ENCODE measurements at places on chromosomes 3 and 15.

DNA sequence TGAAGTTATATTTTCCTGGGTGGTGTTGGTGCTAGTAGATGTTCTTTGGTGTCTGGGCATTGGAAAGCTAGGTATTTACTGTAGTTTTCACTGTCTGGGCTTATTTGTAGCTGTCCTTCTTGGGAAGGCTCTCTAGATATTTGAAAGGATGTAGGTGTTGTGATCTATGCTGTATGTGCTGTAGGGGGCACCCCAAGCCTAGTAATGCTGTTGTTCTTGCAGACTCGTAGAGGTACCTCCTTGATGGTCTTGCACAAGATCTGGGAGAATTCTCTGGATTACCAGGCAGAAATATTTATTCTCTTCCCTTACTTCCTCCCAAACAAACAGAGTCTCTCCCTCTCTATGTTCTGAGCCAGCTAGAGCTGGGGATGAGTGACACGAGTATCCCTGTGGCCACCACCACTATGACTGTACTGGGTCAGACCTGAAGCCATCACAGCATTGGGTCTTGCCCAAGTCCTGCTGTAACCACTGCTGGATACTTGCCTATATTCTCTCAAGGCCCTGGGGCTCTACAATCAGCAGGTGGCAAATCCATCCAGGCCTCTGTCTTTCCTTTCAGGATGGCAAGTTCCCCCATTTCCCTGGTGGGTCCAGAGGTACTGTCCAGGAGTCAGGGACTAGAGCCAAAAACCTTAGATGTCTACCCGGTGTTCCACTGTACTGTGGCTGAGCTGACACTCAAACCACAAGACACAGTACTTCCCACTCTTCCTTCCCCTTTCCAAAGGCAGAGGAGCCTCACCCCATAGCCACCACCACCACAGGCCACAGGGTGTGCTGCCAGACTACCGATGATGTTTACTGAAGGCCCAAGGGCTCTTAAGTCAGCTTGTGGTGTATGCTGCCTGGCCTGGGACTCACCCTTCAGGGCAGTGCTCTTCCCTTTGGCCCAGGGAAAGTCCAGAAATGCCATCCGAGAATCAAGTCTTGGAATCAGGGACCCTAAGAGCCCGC lies 195.2 kb upstream of the DPPA4 start:
- DNase-seq: peak; percentile 42

- DNase-seq: no peak
Observed at GRCh38 chr3:44939581-44940036, 36.4 kb downstream of the ZDHHC3 start.

GRCh38 chr15:79990997-79991334 lies 20.0 kb upstream of the BCL2A1 start:
- peak; percentile 20 for DNase-seq

DNA sequence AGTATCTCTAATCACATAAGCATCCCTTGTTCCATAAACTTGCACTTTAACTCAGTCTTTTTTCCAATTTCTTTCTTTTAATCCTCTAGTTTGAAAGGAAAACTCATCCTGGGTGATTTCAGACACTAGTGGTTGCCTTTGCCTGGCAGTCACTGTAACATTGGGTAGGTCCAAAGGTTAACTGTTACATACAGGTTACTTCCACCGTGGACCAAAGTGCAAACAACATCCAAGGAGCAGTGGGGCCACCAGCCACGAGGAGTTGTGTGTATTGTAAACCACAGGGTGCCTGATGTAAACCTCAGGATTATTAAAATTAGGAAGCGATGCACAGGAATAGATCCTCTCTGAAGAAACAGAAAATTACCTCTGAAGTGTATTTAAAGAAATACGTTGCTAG lies 75.0 kb downstream of the HCN4 start:
- no peak for DNase-seq

- DNase-seq: peak; percentile 68
Observed at GRCh38 chr3:58101499-58102389, 93.5 kb downstream of the FLNB start.

DNA sequence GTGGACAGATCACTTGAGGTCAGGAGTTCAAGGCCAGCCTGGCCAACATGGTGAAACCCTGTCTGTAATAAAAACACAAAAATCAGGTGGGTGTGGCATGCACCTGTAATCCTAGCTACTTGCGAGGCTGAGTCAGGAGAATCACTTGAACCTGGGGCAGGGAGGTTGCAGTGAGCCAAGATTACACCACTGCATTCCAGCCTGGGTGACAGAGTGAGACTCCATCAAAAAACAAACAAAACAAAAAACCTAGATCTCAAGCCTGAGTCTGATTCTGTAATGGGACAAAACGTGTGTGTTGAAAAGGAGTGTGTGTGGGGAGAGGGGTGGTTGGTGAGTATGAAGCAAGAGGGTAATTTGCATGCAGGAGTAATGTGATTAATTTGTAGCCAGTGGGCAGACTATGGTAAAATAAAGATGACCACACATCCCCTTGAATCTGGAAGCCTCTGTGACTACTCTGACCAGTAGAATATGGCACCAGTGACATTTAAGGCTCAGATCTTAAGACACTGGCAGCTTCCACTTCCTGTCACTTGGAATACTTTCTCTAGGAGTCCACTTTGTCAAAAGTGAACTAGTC lies 18.4 kb upstream of the OPA1 start:
- DNase-seq: no peak

GRCh38 chr3:46898321-46899150 lies 21.0 kb downstream of the PTH1R start:
- DNase-seq: no peak

GRCh38 chr3:14047027-14047426 lies 77.6 kb downstream of the CHCHD4 start:
- DNase-seq: no peak

- DNase-seq: peak; percentile 37
Observed at GRCh38 chr3:130517602-130518001, 625 bp downstream of the COL6A6 start.

DNA sequence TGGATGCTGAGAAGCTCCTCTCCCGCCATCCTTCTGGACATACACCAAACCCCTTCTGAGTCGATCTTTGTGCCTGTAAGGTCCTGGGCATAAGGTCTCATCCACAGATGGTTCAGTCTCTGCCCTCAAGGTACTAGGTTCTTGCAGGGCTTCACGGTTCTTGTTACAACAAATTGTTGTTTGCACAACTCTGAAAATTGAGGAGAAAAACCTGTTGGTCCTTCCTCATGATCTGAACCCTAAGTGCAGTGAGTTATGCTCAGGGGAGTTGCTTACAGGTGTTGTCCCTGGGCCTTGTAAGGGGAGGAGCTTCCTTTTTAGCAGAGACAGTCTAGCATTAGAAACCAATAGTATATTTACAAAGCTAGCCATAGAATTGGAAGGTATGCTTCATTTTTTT lies 15.7 kb downstream of the CDCP1 start:
- DNase-seq: no peak

DNA sequence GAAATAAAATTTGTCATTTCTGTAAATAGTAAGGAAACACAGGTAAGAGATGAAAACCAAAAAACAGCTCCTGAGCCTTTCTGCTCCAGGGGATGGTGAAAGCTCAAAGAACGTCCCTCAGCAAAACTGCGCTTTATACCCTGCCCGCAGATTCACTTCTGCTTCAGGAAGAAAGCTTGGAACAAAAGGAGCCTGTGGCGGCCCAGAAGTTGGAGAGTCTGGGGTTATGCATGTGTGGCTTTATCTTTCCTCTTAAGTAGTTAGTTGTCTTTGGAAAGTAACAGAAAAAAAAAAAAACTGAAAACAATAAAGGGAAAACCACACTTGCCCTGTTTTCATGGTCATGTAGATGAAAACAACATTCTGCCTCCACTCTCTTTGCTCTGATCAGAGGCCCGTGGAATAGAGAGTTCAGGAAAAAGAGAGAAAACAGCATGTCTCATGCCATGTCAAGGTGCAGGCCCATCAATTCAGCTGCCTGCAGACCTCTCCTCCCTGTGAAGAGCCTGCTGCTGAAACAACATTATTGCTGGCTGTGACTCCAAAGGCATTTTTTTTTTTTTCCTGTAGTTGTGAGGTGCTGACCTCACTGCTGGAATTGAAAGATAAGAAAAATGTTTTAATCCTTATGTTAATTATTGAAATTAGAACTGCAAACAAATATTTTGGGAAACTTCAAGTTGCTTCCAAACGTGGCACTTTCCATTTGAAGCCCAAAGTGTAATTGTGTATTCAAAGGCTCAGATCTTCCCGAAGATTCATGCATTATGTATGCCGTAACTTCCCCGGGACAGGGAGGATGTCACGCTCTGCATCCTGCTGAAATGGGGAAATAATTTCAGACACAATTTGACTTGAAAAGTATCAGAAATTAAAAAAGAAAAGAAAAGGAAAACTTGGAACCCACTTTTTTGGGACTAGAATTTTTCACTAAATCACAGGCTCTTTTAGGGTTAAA lies 108.4 kb upstream of the ZNF385D start:
- no peak for DNase-seq

DNA sequence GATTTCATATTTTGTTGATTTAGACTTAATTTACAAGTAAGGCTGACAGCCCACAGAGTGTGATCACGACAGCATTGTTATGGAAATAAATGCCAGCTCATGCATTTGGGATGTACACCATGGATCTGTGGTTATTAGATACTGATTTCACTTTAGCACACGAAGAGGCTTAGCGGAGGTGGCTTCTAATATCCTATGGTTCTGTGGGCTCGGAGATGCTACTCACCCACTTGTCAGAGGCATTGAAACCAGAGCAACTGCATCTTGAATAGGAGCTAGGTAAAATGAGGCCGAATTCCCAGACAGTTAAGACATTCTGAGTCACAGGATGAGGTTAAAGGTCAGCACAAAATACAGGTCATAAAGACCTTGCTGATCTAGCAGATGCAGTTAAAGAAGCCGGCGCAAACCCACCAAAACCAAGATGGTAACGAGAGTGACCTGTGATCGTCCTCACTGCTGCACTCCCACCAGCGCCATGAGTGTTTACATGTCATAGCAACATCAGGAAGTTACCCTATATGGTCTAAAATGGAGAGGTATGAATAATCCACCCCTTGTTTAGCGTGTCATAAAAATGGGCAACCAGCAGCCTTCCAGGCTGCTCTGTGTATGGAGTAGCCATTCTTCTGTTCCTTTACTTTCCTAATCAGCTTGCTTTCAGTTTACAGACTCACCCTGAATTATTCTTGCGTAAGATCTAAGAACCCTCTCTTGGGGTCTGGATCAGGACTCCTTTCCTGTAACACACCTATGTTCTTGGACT lies 117.5 kb downstream of the PGPEP1L start:
- no peak for DNase-seq

GRCh38 chr3:195735036-195735695 lies 14.4 kb downstream of the MUC20 start:
- no peak for DNase-seq

DNA sequence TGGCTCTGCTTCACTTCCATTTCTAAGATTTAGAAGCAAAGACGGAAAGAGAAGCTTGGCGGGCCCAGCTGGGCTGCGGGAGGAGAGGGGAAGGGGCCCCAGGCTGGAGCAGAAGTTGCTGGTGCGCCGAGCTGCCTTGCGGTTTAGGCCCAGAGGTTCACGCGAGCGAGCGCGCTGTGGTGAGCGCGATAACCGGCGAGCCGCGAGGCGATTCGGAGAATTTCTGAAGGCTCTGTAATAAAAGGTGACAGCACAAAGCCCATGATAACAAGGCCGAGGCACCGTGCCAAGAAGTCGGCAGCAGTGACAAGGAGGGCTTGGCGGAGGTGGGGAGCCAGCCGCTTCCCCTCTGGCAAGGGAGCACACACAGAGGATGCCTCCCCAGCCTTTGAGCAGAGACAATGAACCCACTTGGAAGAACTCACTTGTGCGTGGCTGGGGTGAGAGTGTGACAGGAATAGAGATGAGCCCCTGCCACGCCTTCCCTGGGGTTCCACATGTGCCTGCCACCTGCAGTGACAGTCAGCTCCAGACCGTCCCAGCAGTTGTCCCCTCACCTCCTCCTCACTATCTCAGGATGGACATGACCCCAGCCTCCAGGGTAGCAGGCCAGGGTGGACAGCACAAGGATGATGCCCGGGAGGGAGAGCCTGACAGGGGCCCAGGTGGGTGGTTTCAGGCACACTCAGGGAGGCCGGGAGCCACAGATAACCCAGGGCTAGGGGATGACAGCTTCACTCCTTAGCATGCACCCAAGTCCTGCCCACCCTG lies 315.2 kb downstream of the UACA start:
- DNase-seq: peak; percentile 52

- peak; percentile 15 for DNase-seq
Observed at GRCh38 chr15:77040673-77041072, 30.2 kb downstream of the TSPAN3 start.

GRCh38 chr3:69739204-69740102 lies at the start of gene MITF:
Gene MITF, plus strand, starts transcription at chr3:69739464. Its CDS starts 134 bp downstream, at chr3:69739598.
- DNase-seq: peak; percentile 96

GRCh38 chr3:128426128-128426921 lies 40.4 kb downstream of the DNAJB8 start:
- DNase-seq: peak; percentile 57

DNA sequence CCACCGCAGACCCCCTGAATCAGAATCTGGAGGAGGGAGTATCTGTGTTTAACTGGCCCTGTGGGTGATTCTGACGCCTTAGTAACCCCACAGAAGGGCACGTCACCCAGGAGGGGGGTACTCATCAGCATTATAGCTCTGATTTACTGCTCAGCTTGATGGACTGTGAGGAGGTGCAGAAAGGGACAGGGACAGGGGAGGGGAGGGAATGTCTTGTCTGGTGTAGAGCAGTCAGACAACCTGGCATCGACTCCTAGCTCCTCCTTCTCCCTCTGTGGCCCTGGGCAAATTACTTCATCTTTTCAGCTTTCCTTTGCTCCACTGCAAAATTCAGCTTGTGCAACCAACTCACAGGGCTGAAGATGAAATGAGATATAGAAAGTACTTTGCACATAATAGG lies 42.3 kb upstream of the GLCE start:
- no peak for DNase-seq

- no peak for DNase-seq
Observed at GRCh38 chr15:61459785-61460707, 230.9 kb upstream of the RORA start.

DNA sequence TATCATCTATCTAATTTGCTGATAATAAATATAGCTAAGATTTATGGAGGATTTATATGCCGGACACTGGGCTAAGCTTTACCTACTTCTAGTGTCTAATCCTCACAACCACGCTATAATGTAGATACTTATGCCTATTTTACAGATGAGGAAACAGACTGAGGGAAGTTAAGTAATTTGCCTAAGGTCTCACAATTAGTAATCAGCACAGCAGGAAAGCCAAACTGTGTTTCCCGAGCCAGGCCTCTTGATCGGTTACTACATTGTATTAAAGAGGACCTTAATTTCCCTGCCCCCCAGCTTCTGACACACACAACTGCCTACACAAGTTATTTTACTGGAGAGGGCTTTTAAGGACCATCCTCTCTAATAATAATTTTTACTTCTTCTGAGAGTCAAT lies 40.9 kb downstream of the ONECUT1 start:
- no peak for DNase-seq
